Kidney (tissue), 22 donors: ENCODE measurements at places on chromosomes 13 and 19.
A peak's percentile ranks its signal among the peaks of the same experiment; 100 is the strongest.

- H3K36me3 ChIP-seq = no peaks in the 10 kb centered on the region
- no peak for DNase-seq
- H3K27me3 ChIP-seq = no peaks in the 10 kb centered on the region
These were observed 152.1 kb downstream of the KCTD15 start for GRCh38 chr19:33948651-33949335.

DNA sequence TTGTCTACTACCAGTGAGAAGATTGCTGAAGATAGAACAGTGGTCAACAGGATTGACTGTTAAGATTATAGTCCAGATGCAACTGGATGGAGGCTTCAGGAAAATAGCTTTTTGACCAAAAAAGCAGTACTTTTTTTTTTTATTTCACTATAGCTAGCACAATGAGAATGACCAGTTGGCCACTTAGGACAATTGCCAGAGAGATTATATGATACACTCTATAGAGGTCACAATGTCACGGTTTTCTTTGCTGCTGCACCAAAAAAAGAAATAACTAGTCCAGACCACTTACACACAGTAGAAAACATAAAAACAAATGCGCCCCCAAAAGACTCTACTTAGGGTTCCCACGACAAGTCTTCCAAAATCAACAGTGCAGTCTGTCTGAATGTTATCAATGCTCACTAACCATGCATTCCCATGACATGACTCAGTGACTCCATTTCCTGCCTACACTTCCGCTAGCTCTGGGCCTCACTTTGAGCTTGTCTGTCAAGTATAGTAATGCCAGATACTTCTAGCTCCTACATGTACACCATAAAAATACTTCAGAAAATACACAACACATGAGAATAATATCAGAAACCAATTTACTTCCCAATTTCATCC, 209.1 kb upstream of the STARD13 start:
- H3K4me1 ChIP-seq = no peaks in the 10 kb centered on the region
- no peak overlapping the region for H3K4me3 ChIP-seq
- H3K36me3 ChIP-seq = no peaks in the 10 kb centered on the region
- peak; percentile 92 for DNase-seq
- H3K27me3 ChIP-seq = no peaks in the 10 kb centered on the region

- peaks cover 3% of the 10 kb centered on the region for H3K36me3 ChIP-seq
- DNase-seq = peak; percentile 22
- H3K27ac ChIP-seq = no peak overlapping the region
- no peaks in the 10 kb centered on the region for H3K27me3 ChIP-seq
- H3K4me3 ChIP-seq = no peak overlapping the region
These were observed 2.3 kb upstream of the CD320 start for GRCh38 chr19:8310342-8311055.

DNA sequence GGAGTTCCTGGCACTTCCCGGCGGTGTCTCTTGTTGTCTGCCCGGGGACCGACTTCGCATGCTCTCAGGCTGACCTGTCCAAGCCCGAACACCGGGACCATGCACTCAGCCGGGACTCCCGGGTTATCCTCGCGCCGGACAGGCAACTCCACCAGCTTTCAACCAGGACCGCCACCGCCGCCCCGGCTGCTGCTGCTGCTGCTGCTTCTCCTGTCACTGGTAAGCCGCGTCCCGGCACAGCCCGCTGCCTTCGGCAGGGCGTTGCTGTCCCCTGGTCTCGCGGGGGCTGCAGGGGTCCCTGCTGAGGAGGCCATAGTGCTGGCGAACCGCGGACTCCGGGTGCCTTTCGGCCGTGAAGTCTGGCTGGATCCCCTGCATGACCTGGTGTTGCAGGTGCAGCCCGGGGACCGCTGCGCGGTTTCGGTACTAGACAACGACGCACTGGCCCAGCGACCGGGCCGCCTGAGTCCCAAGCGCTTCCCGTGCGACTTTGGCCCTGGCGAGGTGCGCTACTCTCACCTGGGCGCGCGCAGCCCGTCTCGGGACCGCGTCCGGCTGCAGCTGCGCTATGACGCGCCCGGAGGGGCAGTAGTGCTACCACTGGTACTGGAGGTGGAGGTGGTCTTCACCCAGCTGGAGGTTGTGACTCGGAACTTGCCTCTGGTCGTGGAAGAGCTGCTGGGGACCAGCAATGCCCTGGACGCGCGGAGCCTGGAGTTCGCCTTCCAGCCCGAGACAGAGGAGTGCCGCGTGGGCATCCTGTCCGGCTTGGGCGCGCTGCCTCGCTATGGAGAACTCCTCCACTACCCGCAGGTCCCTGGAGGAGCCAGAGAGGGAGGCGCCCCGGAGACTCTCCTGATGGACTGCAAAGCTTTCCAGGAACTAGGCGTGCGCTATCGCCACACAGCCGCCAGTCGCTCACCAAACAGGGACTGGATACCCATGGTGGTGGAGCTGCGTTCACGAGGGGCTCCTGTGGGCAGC, 661 bp downstream of the FREM2 start:
- H3K4me1 ChIP-seq = peaks cover 3% of the 10 kb centered on the region
- peak overlapping the region; percentile 56 for H3K4me3 ChIP-seq
- no peak overlapping the region for H3K27ac ChIP-seq
- H3K27me3 ChIP-seq = no peaks in the 10 kb centered on the region

GRCh38 chr19:6472713-6473112, 8.6 kb downstream of the CRB3 start:
- DNase-seq = no peak
- no peaks in the 10 kb centered on the region for H3K36me3 ChIP-seq
- H3K4me3 ChIP-seq = no peak overlapping the region
- H3K27me3 ChIP-seq = peaks cover 2% of the 10 kb centered on the region
- H3K27ac ChIP-seq = no peak overlapping the region

GRCh38 chr13:86922936-86923335, 748.2 kb upstream of the SLITRK5 start:
- H3K27ac ChIP-seq = no peak overlapping the region
- no peaks in the 10 kb centered on the region for H3K4me1 ChIP-seq
- no peak for DNase-seq
- H3K36me3 ChIP-seq = no peaks in the 10 kb centered on the region

DNA sequence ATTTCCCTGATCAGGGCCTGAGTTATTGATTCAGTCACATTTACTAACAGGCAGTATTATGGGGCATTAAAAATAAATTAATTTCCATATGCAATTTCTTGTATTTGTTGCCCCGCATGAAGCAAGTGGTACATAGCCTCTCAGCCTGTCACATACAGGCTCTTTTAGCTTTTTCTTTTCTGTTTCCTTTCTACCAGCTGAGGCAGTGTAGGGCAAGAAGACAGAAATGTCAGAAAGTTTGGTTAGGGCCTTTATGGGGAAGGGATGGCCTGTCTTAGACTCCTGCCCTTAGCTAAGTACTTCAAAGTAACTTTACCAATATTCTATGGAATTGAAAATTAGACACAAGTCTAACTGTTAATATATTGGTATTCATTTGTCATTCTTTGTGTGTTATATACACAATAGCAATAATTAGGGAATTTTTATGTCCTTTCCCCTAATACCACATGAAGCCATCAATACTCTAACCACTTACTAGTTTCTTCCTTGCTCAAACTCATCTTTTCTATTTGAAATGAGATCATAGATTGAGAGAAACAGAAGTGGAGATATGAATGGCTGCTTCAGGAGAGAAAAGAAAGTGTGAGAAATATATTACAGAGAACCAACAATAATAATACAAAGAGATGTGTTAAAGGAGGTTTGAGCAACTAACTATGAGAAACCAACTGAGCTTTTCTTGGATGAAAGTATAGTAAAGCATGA, 669.6 kb downstream of the PCDH17 start:
- H3K27me3 ChIP-seq = no peaks in the 10 kb centered on the region
- no peaks in the 10 kb centered on the region for H3K36me3 ChIP-seq
- H3K4me3 ChIP-seq = no peak overlapping the region
- no peaks in the 10 kb centered on the region for H3K4me1 ChIP-seq
- H3K27ac ChIP-seq = no peak overlapping the region

- no peaks in the 10 kb centered on the region for H3K4me1 ChIP-seq
- no peak overlapping the region for H3K4me3 ChIP-seq
- peak; percentile 41 for DNase-seq
- H3K27me3 ChIP-seq = no peaks in the 10 kb centered on the region
These were observed 16.4 kb downstream of the F10 start for GRCh38 chr13:113138792-113139551.

- no peak overlapping the region for H3K4me3 ChIP-seq
- no peaks in the 10 kb centered on the region for H3K27me3 ChIP-seq
- no peaks in the 10 kb centered on the region for H3K36me3 ChIP-seq
- DNase-seq = no peak
- H3K27ac ChIP-seq = no peak overlapping the region
These were observed 203.0 kb downstream of the KCTD12 start for GRCh38 chr13:76683168-76683567.

GRCh38 chr19:12112701-12113100, 27.4 kb downstream of the ZNF20 start:
- DNase-seq = no peak
- H3K4me3 ChIP-seq = no peak overlapping the region
- no peaks in the 10 kb centered on the region for H3K4me1 ChIP-seq
- H3K27me3 ChIP-seq = no peaks in the 10 kb centered on the region
- H3K27ac ChIP-seq = no peak overlapping the region
- H3K36me3 ChIP-seq = peaks cover 2% of the 10 kb centered on the region

- DNase-seq = no peak
- no peaks in the 10 kb centered on the region for H3K27me3 ChIP-seq
- no peak overlapping the region for H3K27ac ChIP-seq
These were observed 126.6 kb upstream of the UFM1 start for GRCh38 chr13:38223089-38223488.

DNA sequence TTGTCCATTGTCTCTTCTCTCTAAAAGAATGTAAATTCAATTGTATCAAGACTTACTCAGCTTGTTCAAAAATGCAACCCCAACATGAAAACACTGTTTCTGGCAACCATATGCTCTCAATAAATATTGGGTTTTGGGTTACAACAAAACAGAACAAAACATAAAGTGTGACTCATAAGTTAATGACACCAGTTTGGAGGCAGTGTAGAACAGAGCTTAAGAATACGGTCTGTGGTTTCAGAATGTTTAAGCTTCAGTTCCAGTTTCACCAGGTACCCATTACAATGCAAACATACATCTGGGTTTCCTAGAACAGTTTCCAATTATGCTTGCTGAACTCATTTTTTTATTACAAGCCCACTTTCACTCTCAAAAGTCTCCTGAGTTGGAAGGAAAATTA, 285.8 kb upstream of the PCDH9 start:
- H3K4me1 ChIP-seq = no peaks in the 10 kb centered on the region
- H3K4me3 ChIP-seq = no peak overlapping the region
- H3K36me3 ChIP-seq = no peaks in the 10 kb centered on the region
- no peaks in the 10 kb centered on the region for H3K27me3 ChIP-seq

DNA sequence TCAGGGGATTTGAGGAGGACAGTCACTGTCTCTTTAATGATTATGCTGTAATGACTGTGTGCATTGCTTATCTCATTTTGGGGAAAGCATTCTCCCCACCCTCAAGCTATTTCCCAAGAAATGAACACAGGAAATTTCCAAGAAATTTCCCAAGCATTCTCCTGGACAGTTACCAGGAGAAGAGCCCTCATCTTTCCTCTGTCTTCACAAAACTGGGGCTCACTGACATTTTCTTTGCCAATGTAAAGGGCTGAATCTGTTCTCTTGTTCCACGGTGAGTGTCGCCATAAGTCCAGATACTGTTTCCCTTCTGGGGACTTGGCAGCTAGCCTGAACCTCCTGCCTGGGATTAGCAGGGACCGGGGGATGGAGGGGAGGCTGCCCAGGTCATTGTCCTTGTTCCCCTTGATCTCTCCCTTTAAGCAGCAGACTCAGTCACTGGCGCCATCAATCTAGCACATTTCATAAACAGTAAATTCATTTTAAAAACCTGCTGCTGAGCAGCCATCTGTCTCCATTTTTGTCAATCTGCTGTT, 172.8 kb downstream of the DNAJC15 start:
- no peak overlapping the region for H3K4me3 ChIP-seq
- DNase-seq = no peak
- no peaks in the 10 kb centered on the region for H3K27me3 ChIP-seq
- no peaks in the 10 kb centered on the region for H3K36me3 ChIP-seq

DNA sequence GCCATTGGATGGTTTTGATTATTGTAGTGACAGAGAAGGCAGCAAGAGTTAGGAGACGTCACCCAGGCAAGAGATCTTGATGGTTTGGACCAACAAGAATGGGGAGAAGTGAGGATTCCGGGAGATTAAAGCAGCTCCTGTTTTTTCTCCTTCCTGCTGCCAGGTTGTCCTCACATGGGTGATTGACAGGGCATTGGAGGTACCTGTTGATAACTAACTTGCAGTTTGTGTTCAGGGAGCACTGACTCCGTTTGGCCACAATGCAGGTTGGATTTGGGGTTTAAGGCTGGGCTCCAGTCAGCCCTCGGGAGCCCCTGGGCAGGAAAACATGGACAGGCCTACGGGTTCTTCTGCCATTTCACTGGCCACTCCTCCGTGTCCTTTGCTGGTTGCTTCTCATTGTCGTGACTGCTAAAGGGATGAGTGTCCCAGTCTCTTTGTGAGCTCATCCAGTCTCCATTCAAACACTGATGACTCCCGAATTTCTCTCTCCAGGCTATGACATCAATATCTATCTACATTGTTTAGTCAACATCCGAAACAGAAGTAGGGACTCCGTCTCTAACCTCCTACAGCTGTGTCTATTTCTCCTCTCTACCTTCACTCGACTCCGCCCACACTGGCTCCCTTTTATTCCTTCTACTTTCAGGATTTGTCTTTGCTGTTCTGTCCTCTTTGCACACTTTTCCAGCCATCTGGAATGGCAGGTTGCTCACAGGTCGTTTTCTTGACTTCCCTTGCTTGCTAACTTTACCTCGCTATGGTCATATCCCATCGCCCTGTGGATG, 1.3 kb upstream of the PTOV1 start:
- H3K27me3 ChIP-seq = no peaks in the 10 kb centered on the region
- peak overlapping the region; percentile 82 for H3K27ac ChIP-seq
- H3K4me3 ChIP-seq = no peak overlapping the region
- no peaks in the 10 kb centered on the region for H3K36me3 ChIP-seq
- H3K4me1 ChIP-seq = peaks cover 17% of the 10 kb centered on the region

GRCh38 chr13:84994582-84994981, 804.6 kb downstream of the SLITRK6 start:
- H3K4me3 ChIP-seq = no peak overlapping the region
- H3K36me3 ChIP-seq = no peaks in the 10 kb centered on the region
- no peaks in the 10 kb centered on the region for H3K4me1 ChIP-seq

- no peak overlapping the region for H3K4me3 ChIP-seq
- no peak overlapping the region for H3K27ac ChIP-seq
- H3K4me1 ChIP-seq = no peaks in the 10 kb centered on the region
- DNase-seq = no peak
- H3K36me3 ChIP-seq = peaks cover 5% of the 10 kb centered on the region
- no peaks in the 10 kb centered on the region for H3K27me3 ChIP-seq
These were observed 13.8 kb downstream of the TMTC4 start for GRCh38 chr13:100660761-100661160.

DNA sequence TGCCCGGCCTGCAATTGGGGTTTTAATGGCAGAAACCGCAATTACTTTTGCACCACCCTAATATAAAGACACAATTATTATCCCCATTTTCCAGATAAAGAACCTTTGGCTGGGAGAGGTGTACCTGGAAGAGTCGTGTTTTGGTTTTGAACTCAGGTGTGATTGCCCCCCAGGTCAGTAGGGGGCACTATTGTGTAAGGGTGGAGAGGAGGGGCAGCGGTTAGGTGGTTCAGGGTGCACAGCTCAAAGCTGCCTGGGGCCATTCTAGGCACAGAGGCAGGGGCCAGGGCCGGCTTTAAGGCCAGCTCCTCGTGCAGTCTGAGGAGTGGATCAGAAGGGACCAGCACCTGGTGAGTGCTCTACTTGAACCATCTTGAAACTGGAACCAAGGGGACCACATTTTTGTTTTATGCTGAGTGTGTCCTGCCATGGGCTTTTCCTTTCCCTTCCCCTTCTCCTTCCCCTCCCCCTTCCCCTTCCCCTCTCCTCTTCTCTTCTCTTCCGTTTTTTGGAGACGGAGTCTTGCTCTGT, 5.8 kb upstream of the FCGRT start:
- H3K36me3 ChIP-seq = no peaks in the 10 kb centered on the region
- no peak overlapping the region for H3K4me3 ChIP-seq
- no peak for DNase-seq
- H3K27ac ChIP-seq = no peak overlapping the region
- H3K27me3 ChIP-seq = no peaks in the 10 kb centered on the region
